Esophagus squamous epithelium (tissue), 5 donors: ENCODE measurements at places on chromosomes 12 and 14.

GRCh38 chr14:78829274-78829673, 659.1 kb downstream of the NRXN3 start:
- no peak for DNase-seq

DNA sequence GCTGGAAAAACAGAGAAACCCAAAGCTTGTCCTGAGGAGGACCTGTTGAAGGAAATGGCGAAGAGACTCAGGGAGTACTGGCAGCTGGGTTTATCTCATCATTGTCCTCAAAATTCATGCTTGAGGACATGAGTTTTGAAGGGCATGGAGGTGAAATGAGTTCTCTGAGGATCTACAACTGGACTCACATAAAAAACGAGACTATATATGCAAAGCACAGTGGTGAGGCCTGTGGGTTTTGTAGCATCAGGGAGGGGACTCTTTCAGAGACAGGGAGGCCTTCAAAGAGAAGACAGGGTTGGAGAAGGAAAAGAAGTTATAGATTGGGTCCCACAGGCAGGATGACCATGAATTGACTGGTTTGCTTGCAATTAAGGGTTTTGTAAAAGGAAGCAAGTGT, 71.3 kb upstream of the SCN8A start:
- no peak for DNase-seq

DNA sequence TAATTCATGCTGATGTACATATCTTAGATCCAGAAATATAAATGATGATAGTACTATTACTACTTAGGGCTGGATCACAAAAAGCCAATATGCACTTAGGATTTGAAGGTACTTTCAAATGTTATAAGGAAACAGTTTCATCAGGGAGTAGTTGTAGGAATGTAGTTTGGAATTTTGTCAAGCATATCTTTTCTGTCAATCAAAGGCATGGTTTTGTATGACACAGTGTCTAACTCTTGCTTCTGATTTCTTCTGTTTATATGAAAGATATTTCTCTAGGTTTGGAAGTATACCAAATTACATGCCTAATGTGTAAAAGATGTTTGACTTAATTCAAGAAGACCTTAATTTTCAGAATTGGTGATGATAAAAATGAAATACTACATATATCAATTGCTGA, 135.7 kb downstream of the RAD51B start:
- no peak for DNase-seq

DNA sequence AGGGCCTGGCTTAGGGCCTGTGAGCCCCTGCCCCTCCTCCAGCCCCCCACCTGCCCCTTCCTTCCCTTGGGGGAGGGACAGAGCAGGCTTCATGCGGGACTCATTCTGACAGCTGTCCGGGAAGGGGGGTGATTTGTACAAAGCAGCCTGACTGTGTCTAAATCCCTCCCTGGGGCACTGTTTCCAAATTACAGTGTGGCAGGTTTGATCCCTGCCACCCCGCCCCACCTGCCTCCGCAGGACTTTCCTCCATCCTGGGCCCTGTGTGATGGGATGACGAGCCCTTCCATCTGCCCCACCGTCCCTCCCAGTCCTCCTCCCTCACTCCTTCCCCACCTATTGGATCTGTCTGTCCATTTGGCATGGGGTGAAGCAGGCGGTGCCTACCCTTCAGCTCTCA, 363.9 kb downstream of the BCL11B start:
- DNase-seq, result no peak

- no peak for DNase-seq
Measured at GRCh38 chr14:100215330-100215885, 23.5 kb upstream of the YY1 start.

GRCh38 chr12:70581208-70581607, 56.0 kb downstream of the PTPRB start:
- no peak for DNase-seq

DNA sequence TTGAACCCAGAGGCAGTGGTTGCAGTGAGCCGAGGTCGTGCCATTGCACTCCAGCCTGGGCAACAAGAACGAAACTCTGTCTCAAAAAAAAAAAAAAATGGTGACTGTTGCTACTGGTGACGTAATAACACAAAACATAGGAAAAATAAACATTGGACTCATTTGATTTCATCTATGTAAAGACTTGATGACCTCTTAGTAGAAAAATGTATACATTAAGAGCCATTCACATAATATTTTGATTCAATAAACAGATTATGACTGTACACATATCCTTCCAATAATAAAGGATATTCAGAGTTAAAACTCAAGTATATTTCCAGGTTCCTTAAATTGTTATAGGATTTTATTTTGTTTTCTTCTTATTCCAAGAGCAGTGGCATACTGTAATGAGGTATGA, 65.7 kb upstream of the AEBP2 start:
- no peak for DNase-seq

- no peak for DNase-seq
Measured at GRCh38 chr12:124024263-124024678, 51.3 kb downstream of the ZNF664 start.

DNA sequence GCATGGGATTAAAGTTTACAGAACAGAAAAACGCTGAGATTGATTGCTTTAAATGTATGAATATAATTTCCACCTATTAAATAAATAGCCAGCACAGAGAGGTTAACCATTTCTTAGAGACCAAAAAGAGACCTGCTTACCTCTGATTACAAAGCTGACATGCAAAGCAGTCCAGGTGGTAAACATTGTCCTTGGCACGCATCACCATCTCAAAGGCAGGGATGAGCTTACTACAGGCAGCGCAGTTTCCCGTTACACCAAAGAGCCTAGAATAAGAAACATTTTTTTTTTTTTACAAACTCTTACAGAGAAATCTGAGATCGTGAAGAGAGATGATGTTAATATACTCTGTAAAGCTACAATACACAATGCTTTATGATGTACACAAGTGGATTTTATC, 45.7 kb downstream of the LMO3 start:
- no peak for DNase-seq

DNA sequence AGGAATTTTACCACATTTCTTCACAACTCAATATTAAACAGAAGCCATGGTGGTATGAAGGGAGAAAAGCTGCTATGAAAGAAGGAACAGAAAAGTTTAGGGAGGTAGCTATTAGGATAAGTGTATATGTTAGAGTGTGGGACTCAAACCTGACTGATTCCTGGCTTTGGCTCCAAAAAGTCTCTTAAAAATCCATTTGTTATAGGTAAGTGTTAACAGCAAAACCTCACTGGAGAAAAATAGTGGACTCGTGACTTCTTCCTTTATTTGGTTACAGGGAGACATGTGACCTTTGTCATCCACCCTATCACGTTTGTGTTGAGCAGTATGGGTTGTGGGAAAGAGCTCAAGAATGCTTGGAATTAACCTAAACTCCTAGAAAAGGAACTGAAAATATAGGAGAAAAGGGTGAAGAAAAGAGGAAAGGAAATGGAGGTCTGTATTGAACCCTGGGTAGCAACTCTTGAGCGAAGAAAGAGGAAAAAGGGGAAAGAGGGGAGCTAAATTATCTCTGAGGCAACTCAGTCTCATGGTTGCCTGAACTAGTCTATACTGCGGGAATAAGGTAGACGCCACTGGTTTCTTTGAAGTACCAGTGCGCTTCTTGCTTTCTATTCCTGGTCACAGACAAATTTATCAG, 3.6 kb upstream of the EID3 start:
- DNase-seq, result no peak

- no peak for DNase-seq
Measured at GRCh38 chr12:32595251-32595650, 83.8 kb upstream of the DNM1L start.

GRCh38 chr12:79690142-79690637, 574 bp downstream of the PAWR start:
- DNase-seq, result no peak

- no peak for DNase-seq
Measured at GRCh38 chr14:29548948-29549370, 378.7 kb downstream of the PRKD1 start.

DNA sequence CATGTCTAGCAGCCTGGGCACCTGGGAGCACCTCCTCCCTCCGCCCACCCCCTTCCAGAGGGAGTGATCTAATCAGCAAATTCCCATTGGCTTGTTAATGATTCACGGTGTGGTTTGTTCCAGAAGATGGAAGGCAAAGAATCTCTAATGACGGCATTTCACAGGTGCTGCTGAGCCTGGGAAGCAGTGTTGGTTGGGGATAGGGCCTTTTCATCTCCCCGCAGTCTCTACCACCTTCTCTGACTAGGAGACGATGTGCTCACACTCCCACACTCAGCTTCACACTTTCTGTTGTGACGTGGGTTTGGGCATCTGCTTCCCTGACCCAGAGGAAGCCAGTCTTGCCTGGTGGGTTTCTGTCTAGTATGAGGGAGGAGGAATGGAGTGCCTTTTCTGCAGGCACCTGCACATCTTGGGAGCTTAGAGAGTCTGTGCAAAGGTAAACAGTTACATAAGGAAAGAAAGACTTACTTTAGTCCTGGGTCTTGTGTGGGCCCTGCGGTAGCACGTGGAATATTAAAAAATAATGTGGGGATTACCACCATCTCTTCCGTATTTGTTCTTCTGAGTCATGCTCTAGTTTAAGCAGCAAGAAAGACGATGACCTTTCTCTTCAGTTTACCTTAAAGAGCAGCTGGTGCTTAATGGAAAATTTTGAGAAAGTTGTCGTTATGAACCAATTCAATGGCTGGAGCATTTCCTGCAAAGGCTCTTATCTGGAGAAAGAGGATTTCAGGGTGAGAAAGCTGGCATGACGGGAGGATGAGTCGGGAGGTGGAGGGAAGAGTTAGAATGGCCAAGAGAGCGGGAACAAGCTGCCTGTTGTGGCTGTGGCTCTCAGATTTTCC, 70.6 kb upstream of the ARHGAP5 start:
- no peak for DNase-seq

- DNase-seq, result no peak
Measured at GRCh38 chr12:62635649-62636048, 169.0 kb downstream of the MON2 start.

DNA sequence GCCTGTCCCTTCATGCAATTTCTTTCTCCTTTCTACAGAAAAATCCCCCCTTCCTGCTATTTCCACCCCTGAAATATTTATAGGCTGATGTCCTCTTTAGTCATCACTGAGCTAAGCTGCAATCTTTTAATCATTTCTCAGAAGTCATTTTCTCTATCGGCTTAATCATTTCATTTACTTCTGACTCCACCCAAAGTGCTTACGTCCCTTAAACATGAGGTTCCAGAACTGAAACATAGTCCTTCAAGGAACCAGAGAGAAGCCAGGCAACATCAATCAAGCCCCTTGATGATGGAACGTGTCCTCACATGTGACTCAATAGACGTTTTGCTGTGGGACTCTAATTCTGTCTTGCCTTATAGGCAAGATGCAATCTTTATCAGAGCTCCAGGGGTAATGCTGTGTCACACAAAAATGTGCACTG, 148.7 kb upstream of the KRR1 start:
- no peak for DNase-seq

- DNase-seq, result no peak
Measured at GRCh38 chr12:50261654-50262053, 21.7 kb downstream of the LIMA1 start.

DNA sequence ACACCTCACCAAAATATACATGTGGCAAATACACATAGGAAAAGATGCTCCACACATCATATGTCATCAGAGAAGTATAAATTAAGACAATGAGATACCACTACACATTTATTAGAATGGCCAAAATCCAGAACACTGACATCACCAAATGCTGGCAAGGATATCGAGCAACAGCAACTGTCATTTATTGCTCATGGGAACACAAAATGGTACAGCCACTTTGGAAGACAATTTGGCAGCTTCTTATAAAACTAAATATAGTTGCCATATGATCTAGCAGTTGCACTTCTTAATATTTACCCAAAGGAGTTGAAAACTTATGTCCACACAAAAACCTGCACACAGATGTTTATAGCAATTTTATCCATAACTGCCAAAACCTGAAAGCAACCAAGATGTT, 7.0 kb upstream of the KCNK13 start:
- no peak for DNase-seq

GRCh38 chr14:89240414-89240813, 176.6 kb downstream of the FOXN3 start:
- DNase-seq, result no peak

GRCh38 chr12:125049093-125049458, 16.2 kb upstream of the AACS start:
- no peak for DNase-seq

DNA sequence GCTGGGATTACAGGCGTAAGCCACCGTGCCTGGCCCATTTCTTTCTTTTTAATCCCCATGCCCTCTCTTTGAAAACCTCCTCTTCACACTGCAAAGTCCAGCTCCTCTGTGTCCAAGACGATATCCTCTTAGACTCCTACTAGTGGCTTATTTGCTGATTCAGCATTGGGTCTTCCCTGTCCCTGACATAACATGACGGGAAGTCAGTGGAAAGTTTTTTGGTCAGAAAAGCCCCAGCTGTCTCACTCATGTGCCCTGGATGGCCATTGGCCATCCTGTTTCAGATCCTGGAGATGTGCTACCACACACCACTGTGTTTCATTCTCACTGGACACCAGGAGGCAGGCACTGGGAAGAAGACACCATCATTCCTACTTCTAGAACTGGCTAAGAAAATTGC, 102.6 kb upstream of the MED13L start:
- DNase-seq, result no peak

GRCh38 chr12:9797722-9798619, 29.3 kb upstream of the KLRF1 start:
- DNase-seq, result peak; percentile 5

DNA sequence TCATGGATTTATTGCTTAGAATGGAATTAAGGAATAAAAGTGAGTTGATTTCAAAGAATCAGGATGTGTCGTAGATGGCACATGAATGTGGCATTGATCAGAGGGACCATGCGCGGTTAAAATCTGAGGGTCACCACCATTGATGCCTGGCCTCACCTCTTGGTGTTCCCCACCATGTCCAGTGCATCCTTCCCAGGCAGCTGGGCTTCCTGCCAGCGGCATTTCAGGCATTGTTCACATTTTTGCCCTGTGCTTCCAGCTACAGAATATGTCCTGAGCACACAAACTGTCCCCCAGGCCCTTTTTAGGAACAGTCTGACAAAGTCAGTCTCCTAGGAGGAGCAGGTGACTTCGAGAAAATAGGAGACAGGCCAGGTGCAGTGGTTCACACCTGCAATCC, 42.0 kb upstream of the TSPAN9 start:
- DNase-seq, result no peak

- no peak for DNase-seq
Measured at GRCh38 chr14:70685474-70686197, 43.9 kb downstream of the TTC9 start.

- DNase-seq, result no peak
Measured at GRCh38 chr14:102320033-102320660, 601 bp downstream of the ZNF839 start.

- DNase-seq, result no peak
Measured at GRCh38 chr12:93059925-93060665, 131.0 kb upstream of the EEA1 start.

GRCh38 chr12:52359621-52360061, 7.6 kb downstream of the KRT85 start:
- DNase-seq, result no peak

DNA sequence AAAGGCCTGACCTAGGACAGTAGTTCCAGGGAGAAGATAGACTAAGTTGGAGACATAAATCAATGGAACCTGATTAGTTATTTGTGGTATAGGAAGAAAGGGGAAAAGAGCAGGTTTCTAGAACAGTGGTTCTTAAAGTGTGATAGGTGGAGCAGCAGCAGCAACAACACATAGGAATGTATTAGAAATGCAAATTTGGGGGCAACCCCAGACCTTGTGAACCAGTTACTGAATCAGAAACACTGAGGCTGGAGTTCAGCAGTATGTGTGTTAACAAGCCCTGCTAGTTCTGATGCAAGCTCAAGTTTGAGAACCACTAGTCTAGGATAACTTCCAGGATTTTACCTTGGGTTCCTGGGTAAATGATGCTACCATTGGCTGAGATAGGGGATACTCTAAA, 308.7 kb downstream of the EMP1 start:
- DNase-seq, result no peak
